ENCODE measurements at places on chromosomes 1 and 21.

DNA sequence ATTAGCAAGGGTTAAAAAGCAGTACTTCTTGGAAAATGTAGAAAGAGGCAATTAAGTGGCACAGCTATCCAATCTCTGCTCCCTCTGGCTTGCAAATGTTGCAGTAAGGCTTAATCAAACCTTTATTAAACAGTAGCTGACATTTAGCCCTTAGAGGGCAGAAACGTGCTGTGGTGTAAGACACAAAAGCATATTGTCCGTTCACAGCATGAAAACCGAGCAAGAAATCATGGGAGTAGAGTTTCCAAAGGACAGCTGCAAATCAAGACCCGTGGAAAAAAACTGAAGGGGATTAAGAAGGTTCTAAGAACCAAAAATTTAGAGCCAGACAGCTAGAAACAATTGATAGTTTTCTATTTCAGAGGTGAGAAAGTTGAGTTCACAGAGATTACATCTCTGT lies 13.1 kb downstream of the ZP4 start:
- no peak for DNase-seq

DNA sequence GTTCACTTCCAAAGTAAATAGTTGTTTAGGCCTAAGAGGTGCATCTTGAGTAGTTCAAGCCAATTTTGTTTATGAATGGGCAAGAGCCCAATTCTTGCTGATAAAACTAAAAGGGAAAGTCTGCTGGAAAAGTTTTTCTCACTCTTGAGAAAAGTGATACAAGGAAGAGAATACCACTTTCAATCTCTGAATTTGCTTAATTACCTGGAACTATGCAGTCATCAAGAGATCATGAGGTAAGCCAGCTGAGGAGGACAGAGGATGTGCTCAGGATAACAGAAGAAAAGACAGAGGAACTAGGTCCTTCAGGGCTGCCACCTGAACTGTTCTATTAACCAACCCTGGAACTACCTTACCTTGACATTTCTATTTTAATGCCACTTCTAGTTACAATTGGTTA lies 42.2 kb downstream of the ILDR2 start:
- DNase-seq = no peak

GRCh38 chr21:41675574-41675973 lies 91.3 kb downstream of the RIPK4 start:
- DNase-seq = no peak

DNA sequence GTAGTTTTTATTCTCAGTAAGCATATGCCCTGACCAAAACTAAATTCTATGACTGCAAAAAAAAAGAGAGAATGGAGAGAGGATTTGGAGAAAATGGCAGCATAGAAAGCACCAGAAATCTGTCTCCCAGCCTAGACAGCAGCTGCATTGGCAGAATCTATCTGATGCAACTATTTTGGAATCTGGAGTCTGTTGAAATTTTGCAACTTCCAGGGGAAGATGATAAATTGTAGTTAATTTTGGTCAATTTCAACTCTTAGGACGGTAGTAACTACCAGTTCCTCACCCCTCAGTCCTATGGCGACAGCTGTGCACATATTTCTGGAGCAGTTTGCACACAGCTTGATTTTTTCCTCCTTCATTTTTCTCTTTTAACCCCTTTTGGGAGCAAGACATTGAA lies 10.9 kb downstream of the EXO5 start:
- no peak for DNase-seq

GRCh38 chr1:50774759-50775351 lies 185.2 kb downstream of the FAF1 start:
- peak; percentile 49 for DNase-seq
